ENCODE measurements at places on chromosomes 12 and 14. TPM values are rescaled to one million over a fixed set of nuclear protein-coding genes. Genes with fewer than 3 reads are reported as not detected.
A peak's percentile ranks its signal among the peaks of the same experiment; 100 is the strongest.

Gene GPHB5
- total RNA-seq: not detected

Gene SYCP3
- total RNA-seq: 2.4 TPM

Gene FAM186B
- total RNA-seq: 2.3 TPM

Gene ACACB
- 11.1 TPM for total RNA-seq

DNA sequence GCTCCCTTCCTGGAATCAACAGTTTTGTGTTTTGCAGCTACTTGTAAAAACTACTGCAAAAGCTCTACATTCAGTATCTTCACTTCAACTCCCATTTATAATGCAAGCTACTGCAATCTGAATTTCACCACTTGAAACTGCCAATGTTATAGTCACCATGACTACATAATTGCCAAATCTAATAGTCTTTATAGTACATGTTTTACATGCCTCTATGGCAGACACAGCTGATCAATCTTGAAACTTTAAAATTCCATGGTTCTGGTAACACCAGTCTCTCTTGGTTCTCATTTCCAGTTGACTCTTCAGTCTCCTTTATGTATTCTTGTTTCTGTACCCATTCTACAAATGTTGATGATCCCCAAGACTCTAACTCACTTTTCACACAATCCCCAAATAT lies 185.9 kb downstream of the MED13L start:
- no peak for DNase-seq

DNA sequence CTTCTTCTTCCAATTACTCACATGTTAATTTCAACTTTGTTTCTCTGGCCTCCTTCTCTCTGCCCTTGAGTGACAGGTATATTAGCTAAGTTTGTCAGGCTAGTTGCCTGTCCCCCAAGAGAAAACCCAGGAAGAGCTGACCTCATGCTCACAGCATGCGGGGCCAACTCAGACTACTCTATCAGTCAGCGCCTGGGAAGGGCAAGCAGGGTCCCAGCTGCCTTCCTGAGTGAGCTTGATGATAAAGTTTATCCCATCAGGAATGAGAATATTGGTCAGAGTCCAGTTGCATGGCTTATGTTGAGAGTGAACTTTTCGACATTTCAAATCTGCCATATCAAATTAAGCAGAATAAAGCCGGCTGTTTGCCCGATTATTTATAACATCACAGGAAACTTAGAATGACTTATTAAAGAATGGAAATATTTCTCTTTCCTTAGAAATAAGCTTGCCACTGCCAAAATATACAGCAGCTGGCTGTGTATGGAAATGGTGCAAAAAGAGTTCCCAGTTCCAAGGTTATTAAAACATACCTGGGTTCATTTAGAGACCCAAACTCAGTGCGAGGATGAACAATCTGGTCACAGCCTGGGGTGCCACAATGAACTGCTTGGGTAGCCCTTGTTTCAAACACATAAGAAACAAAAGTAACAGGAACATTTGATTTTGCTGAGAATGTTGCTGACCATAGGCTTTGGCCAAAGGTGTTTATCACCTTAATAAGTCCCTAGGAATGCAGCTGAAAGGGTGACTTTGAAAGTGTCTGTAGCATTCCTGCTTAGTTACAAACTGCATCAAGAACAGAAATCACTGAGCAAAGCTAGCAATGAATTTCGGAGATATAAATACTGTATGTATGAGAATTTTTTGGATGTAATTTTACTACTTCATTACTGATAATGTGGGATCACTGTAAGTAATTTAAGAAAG lies 1553.8 kb upstream of the FLRT2 start:
- DNase-seq: no peak

DNA sequence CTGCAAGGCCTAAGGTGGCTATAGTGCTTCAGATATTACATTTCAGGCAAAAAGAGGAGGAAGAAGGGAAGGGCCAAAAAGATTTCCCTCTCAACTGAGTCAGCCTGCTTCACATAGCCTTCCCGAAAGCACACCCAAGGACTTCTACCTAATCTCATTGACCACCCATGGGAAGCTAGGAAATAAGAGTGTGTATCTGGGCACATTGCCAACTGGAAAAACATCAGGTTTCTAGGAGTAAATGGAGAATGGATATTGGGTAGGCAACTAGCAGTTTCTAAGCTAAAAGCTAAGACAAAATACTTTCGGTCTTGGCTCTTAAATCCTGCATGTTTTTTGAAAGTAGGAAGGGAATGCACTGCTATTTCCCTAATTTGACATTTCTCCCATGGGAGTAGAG lies 221.7 kb upstream of the GRIP1 start:
- DNase-seq: no peak

DNA sequence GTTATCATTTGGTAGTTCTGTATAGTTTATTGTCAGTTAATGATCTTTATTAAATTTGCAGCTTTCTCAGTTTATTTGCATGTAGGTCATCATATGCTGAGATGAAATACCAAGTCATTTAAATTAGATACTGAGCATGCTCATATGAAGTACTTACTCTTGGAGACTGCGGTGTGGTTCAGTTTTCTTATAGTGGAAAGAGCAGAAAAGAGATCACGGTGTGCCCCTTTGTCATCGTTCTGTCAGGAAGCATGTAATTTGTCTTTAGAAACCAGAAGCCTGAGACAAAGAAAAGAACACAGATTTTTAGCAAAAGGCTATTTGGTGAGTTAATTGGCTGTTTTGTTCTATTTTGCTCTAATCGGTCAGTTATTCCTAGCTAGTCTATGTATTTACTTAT lies 75.6 kb downstream of the PLEKHA5 start:
- DNase-seq: no peak

DNA sequence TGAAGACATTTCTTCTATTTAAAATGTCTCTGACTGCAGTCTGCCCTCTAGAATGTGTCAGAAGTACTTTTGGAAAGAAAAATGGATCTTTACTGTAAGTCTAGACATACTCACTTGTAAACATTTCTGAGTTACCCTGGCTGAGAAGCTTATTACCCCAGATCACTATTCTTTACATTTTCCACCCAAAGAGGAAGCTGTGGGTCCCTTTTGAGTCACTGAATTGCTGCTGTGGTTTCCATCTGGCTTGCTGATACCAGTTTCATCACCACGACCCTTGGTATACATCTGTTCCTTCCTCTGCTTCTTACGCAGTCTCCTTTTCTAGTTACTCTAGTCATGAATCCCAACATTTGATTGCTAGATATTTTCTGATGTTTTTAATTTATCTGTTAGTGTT lies 20.2 kb upstream of the CLEC4D start:
- DNase-seq: peak; percentile 64

DNA sequence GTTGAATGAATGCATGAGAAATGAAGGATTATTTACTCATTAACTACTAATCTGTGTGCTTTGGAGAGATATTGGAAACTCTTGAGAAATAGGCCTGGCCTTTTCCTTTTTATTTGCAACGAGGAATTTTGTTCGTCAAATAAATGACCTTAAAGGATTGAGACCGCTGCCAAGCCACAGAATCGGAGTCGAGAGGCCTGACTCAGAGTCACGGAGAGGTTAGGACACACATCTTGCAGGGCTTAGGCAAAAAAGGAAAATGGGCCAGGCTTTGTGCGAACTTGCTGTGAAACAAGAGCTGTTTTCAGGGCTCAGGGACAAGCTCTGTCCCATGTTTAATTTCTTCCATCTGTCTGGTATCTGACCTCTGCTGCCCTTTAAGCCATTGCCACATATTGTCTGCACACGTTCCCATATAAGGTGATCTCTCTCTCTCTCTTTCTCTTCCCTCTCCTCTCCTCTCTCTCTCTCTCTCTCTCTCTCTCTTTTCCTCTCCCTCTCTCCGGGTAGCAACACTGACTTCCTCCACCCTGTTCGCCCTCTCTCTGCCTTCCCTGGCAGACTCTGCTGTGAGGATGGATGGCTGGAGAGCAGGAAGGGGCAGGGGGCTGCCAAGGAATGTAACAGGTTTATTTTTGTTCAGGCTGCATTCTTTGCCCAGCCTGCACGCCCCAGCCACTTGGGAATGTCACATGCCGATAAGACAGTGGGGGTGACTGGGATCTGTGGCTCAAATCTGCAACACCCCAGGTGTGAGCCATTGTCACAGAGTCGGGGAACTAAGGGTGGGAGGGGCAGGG lies 14.9 kb upstream of the IFT81 start:
- DNase-seq: no peak
